ENCODE measurements at places on chromosomes 1 and 21. TPM values are rescaled to one million over a fixed set of nuclear protein-coding genes. Genes with fewer than 3 reads are reported as not detected.

FCAMR gene
- polyA plus RNA-seq = not detected

ALPL gene
- 1.2 TPM for polyA plus RNA-seq

SH3D21 gene
- polyA plus RNA-seq = 27.3 TPM

RHBDL2 gene
- 1.3 TPM for polyA plus RNA-seq

AVPR1B gene
- not detected for polyA plus RNA-seq

LIPI gene
- polyA plus RNA-seq = 0.90 TPM

GRCh38 chr1:17161926-17162800 is 42.8 kb upstream of the PADI1 start:
- H3K27me3 ChIP-seq = no peaks in the 10 kb centered on the region
- DNase-seq = no peak
- no peaks in the 10 kb centered on the region for H3K4me1 ChIP-seq
- H3K27ac ChIP-seq = no peak overlapping the region
- no peak overlapping the region for H3K4me3 ChIP-seq
- no peaks in the 10 kb centered on the region for H3K36me3 ChIP-seq

GRCh38 chr1:34060901-34061415 is 104.1 kb downstream of the CSMD2 start:
- no peak for DNase-seq
- no peak overlapping the region for H3K4me3 ChIP-seq
- no peak overlapping the region for H3K27ac ChIP-seq
- no peaks in the 10 kb centered on the region for H3K4me1 ChIP-seq

GRCh38 chr1:55669293-55669692 is 454.1 kb upstream of the USP24 start:
- no peaks in the 10 kb centered on the region for H3K36me3 ChIP-seq
- no peak overlapping the region for H3K27ac ChIP-seq
- no peak overlapping the region for H3K4me3 ChIP-seq
- DNase-seq = no peak
- H3K4me1 ChIP-seq = no peaks in the 10 kb centered on the region

DNA sequence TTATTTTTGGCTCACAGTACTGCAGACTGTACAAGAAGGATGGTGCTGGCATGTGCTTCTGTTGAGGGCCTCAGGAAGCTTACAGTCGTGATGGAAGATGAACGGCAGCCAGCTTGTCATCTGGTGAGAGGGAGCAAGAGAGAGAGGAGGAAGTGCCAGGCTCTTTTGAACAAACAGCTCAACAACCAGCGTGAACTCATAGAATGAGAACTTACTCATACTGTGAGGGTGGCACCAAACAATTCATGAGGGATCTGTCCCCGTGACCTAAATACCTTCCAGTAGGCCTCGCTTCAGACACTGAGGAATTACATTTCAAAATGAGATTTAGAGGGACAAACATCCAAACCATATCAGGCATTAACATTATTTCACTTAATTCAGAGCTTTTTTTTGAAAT is 84.7 kb downstream of the PKN2 start:
- H3K4me1 ChIP-seq = no peaks in the 10 kb centered on the region
- H3K27me3 ChIP-seq = no peaks in the 10 kb centered on the region
- no peaks in the 10 kb centered on the region for H3K36me3 ChIP-seq

- no peaks in the 10 kb centered on the region for H3K4me1 ChIP-seq
- H3K27me3 ChIP-seq = no peaks in the 10 kb centered on the region
- H3K4me3 ChIP-seq = no peak overlapping the region
- H3K27ac ChIP-seq = no peak overlapping the region
- H3K36me3 ChIP-seq = peaks cover 5% of the 10 kb centered on the region
- DNase-seq = no peak
These were observed 71.3 kb upstream of the KIAA1614 start for GRCh38 chr1:180841415-180841814.

DNA sequence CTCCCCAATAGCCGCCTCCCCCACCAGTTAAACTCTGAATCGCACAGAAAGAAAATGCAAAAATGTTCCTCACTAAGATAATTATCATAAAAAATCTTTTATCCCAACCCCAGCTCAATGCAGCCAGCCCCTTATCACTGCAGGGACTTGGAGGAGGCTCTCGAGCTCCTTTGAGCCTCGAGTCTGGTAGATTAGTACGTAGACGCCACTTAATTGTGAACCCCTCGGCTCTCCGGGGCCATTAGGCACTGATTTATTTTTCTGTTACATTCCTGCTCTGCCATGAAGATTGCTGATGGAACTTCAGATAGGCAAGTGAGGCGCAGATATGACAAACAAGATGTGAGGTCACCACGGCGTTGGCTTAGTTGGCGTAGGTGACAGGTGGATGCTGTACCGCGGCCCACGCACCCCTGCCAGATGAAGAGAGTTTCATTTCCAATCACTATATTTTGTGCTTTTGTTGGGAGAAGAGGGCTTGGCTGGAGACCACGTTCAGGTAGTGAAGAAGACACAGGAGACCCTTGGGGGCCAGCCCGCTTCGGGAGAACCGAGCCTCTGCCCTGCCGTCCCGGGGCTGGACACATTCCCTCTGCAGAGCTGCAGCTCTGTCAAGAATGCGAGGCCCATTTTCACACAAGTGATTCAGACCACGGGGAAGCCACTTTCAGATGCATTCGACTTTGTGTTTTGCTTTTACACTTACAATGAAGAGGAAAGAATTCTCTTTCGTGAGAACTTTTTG is 55.9 kb upstream of the ARHGEF16 start:
- no peak overlapping the region for H3K27ac ChIP-seq
- H3K4me1 ChIP-seq = peaks cover under 1% of the 10 kb centered on the region
- H3K36me3 ChIP-seq = no peaks in the 10 kb centered on the region
- DNase-seq = no peak
- H3K27me3 ChIP-seq = peaks cover 13% of the 10 kb centered on the region
- H3K4me3 ChIP-seq = no peak overlapping the region

GRCh38 chr1:53678046-53678445 is 60.9 kb downstream of the GLIS1 start:
- no peaks in the 10 kb centered on the region for H3K36me3 ChIP-seq
- no peaks in the 10 kb centered on the region for H3K27me3 ChIP-seq
- DNase-seq = no peak

GRCh38 chr1:225777058-225777582 is 506 bp upstream of the SRP9 start:
- H3K4me3 ChIP-seq = peak overlapping the region; percentile 61
- no peaks in the 10 kb centered on the region for H3K36me3 ChIP-seq
- peaks cover 14% of the 10 kb centered on the region for H3K4me1 ChIP-seq
- no peaks in the 10 kb centered on the region for H3K27me3 ChIP-seq
- peak overlapping the region; percentile 98 for H3K27ac ChIP-seq

GRCh38 chr1:21685946-21686678 is 17.0 kb upstream of the RAP1GAP start:
- H3K4me1 ChIP-seq = no peaks in the 10 kb centered on the region
- no peak overlapping the region for H3K4me3 ChIP-seq
- H3K27ac ChIP-seq = no peak overlapping the region
- DNase-seq = no peak
- no peaks in the 10 kb centered on the region for H3K36me3 ChIP-seq

GRCh38 chr1:21573971-21574465 is 64.8 kb downstream of the ALPL start:
- DNase-seq = peak; percentile 36
- no peak overlapping the region for H3K4me3 ChIP-seq
- H3K27ac ChIP-seq = no peak overlapping the region
- no peaks in the 10 kb centered on the region for H3K36me3 ChIP-seq
- peaks cover 16% of the 10 kb centered on the region for H3K4me1 ChIP-seq

GRCh38 chr1:173570370-173571007 is 32.4 kb downstream of the SLC9C2 start:
- H3K27ac ChIP-seq = no peak overlapping the region
- no peak for DNase-seq
- H3K36me3 ChIP-seq = no peaks in the 10 kb centered on the region
- H3K4me3 ChIP-seq = no peak overlapping the region
- no peaks in the 10 kb centered on the region for H3K4me1 ChIP-seq

Data from left lung (tissue), 14 donors.